ENCODE measurements at places on chromosomes 1 and 21.

DNA sequence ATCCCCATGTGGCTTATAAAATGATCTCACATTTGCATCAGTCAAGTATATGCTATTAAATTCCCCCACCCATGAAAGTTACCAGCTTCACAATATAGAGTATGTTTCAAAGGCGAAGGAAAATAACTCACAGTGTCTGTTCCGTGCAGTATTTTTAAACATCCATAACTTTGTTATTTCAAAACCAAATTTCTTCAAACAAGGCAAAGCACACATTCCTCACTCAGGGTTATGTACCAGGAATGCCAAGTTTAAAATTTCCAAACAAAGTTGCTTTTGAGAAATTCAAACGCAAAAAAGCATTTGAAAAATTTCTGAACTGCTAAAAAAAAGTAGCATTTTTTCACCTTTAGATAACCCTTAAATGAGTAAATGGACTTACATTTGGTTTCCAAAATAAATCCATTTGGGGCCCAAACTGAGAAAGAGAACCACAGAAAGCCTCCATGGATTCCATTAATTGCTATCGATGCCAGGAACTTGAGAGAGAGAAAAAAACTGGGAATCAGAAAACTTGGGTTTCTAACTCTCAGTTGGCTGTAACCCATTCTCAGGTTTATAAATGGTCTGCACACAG is 149.5 kb downstream of the SLC30A10 start:
- DNase-seq, result no peak

DNA sequence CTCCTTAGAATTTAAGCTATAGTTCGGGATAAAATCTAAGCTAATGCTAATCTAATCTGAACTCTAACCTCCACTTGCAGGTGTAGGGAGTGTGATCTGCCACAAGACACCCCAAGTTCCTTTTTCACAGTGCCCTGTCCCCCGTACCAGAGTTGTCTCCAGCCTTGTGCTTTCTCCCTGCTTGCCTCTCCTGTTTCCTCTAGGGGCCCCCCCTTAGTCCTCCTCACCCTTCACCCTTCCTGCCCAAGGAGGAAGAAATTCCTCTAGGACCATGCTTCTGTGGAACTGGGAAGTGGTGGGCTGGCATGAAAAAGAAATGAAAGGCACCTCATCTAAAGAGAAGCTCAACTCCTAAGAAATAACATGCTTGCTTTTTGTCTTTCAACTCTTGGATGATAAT is 50.2 kb upstream of the BCL9 start:
- DNase-seq, result no peak

DNA sequence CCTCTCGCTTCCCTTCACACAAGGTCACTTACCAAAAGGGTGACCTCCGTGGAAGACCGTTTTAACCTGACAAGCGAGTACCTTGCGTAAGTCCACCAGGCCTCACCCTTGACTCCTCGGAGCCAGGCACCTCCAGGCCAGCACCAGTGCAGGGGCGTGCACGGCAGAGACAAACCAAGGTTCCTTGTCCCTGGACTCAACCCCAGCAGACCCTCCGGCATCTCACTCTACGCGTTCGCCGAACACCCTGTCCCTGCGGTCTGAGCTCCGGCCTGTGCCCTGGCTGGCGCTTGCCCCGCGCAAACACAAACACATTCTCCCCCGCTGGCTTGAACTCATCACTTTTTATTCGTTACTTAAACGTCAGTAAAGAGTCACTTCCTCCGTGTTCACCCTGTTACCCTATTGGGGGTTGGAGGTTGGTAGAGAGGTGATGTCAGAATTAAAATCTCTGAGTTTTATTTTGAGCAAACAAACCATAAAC is 4.5 kb downstream of the TBX15 start:
- no peak for DNase-seq

- no peak for DNase-seq
These were observed 42.2 kb downstream of the RNF220 start for GRCh38 chr1:44447051-44447810.

DNA sequence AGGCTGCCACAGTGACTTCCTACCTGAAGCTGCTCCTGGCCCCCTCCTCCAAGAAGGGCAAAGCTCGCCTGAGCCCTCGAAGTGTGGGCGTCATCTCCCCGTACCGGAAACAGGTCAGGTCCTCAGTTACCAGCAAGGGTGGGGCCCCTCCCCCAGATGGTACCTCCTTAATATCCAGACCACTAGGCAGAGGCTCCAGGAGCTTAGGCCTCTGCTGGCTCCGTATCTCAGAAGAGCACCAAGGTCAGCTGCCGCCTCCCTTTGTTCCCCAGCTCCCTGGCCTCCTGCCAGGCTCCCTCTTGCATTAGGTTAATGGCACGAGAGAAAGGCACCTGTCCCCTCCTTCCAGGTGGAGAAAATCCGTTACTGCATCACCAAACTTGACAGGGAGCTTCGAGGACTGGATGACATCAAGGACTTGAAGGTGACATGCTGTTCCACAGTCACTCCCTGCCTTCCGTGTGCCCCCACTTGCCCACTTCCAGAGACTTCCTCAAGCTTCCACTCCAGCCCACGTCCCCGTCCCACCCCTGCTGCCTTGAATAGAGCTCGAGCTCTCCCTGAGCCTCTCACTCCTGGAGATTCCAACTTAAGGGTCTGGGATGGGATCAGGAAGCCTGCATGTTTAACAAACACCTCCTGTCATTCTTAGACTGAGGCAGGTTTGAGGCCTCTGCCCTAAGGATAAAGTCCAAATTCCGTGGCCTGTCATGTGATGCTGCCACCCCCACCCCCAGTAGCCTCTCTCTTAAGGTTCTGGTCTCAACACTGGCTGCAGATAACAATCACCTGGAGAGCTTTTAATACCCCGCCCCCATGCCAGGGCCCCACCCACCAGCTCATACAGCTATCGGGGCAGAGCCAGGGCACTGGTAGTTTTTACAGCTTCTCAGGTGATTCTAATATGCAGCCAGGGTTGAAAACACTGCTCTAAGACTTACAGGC is 8.3 kb downstream of the RHOC start:
- no peak for DNase-seq

DNA sequence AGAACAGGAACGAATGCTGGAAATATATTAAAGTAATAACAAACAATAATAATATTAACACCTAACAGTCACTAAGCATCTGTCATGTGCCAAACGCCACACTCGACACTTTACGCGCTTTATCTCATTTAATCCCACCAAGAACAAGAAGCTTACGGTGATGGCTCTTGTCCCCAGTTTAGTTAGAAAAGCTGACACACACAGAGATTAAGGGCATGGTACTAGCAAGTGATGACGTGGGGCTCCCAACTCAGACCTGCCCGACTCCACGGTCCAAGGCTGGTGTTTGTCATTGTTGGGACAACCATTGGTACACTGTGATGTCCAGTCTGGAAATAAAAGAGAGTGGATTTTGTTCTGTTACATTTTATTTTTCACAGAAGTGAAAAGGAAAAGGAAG is 41.1 kb upstream of the KIF26B start:
- no peak for DNase-seq

GRCh38 chr21:37337831-37338230 is 28.7 kb upstream of the DYRK1A start:
- no peak for DNase-seq

GRCh38 chr1:23745515-23745914 is 2.2 kb downstream of the ELOA start:
- no peak for DNase-seq

GRCh38 chr21:45816794-45817193 is 164.8 kb upstream of the COL6A1 start:
- DNase-seq, result no peak

GRCh38 chr1:156438278-156438987 is 62.1 kb downstream of the MEF2D start:
- DNase-seq, result no peak

- no peak for DNase-seq
These were observed 9.3 kb downstream of the ATP1A2 start for GRCh38 chr1:160124705-160125478.

DNA sequence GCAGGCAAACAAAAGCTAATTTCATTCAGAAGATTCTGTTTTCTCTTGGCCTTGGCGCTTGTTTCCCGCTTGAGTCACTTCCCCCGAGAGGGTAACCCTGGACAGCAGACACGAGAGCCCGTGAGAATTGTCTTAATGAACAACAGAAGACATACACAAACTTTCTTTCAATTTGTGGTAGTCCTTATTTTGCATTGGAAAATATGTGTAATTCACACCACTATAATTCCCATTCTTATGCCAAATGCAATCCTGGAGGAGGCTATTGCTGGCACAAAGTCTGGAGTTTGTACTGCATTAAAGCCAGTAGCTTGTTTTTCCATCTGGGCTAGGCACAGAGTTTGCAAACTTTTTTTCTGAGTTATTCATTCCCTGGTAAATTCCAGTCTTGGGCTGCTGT is 109.8 kb upstream of the IVNS1ABP start:
- DNase-seq, result no peak

DNA sequence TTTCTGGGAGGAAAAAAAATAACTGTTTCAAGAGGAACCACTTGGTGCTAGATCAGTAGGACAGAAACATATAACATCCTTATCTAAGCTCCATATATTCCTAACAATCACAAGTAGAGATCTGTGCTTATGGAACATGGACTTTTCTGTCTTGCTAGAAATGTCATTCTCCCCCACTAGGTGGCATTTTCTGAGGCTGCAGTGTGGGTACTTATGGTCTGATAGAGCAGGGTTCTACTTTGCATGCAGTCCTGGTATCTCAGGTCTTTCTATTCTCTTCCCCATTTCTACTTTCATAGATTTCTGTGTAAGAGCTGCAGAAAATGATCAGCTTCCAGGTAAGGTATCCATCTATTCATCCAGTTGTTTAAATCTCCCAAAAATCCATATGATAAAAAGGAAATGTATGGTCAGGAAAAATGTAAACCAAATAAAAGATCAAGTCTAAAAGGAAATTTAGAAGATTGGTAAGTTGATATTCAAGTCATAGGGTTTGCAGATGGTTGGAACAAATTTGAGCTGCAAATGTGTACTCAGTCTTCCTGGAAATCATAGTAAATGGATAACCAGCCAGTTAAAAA is 1.5 kb downstream of the ZNF684 start:
- DNase-seq, result peak; percentile 6

- DNase-seq, result no peak
These were observed 93.1 kb upstream of the HAO2 start for GRCh38 chr1:119275145-119276134.

DNA sequence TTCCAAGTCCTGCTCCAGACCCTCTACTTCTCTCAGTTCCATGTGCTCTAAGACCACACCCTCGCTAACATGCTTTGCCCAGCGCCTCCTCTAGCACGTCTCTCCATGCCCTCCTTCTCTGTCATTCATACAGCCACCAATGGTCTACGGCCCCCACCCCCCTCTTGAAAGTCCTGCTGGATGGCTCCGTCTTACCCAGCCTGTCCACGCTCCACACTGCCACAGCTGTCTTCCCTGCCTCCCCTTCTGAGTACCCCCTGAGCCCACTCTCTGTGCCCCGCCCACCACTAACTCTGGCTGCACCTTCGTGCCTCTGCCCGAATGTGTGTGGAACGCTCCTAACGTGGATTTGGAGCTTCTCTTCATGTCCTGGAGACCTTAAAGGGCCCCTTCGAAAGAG is 244.6 kb downstream of the TRABD2B start:
- DNase-seq, result no peak

DNA sequence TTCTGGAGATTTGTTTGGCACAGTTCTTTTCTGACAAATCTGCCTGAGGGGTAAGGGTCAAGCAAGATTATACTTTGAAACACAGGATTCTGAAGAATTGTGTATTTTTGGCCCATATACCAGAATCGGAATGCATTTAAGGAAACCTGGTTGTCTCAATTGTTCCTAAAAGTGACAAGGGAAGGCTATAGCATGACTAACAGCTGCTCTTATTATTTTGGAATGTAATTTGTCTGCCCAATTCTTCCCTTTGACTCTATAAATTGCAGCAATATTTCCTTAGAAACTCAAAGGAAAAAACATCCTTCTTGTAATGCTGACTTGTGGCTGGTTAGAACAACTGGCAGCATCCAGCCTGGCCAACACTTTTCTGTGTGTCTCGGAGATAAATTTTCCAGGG is 15.8 kb upstream of the VCAM1 start:
- DNase-seq, result no peak

DNA sequence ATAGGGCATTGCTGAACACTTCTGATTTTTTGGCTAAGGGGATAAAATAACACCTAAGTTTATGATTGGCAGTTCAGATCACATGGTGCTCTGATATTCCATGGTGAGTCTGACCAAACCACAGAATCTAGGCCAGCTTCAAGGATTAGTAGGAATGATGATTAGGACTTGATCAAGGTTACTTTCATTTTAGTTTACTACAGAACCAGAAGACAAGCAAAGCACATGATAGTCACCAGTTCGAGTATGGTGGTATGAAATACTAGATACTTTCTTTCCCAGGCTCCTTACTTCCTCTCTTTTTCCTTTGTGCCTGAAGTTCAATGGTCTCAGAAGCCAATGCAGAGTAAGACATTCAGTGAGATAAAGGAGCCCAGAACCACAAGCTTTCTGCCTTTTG is 26.6 kb downstream of the S100A10 start:
- DNase-seq, result no peak

- DNase-seq, result no peak
These were observed 91.9 kb upstream of the IGSF21 start for GRCh38 chr1:18015719-18016118.

GRCh38 chr1:186326009-186326408 is 49.0 kb downstream of the TPR start:
- DNase-seq, result no peak

GRCh38 chr1:26317612-26318337 is at the start of gene CD52:
CD52 (plus strand) TSS chr1:26317958; CDS start chr1:26318018, 60 bp downstream.
- no peak for DNase-seq

- DNase-seq, result no peak
These were observed 1.3 kb downstream of the RNF2 start for GRCh38 chr1:185046668-185047067.

DNA sequence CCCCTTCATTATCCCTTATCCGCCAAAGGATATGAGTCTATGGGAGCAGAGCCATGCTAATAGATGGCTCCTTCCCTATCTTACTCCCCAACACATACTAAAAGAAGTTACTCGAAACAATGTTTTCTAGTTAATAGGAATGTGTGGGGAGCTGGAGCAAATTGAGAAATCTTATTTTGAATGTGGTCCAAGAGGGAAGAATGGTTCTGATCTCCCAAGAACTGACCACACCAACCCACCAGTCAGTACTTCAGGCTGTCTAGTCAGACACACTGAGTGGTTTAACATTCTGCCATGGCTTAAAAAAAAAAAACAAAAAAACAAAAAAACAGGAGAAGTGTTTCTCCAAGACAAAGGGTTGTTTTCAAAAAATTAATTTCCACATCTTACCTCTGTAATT is 31.5 kb upstream of the DNASE2B start:
- DNase-seq, result no peak

DNA sequence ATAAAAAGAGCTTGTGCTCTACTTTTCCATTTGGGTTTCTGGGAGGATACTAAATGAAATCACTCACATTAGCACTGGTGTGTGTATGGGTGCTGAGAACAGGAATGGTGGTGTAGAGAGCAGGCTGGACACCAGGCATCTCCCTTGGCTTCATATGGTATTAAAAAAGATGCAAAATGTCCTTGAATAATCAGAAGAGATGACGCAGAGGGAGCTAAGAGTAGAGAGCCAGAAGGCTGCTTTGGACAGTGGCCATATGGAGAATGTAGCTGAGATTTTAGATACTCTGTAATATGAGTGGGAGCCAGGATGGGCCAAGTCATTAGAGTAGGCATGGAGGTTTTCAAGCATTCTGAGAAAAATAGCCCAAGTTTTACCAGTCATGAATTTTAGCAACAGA is 112.3 kb upstream of the ZRANB2 start:
- DNase-seq, result no peak

GRCh38 chr1:224591326-224591725 is 24.8 kb upstream of the CNIH3 start:
- no peak for DNase-seq

GRCh38 chr1:16967095-16967575 is 13.3 kb downstream of the MFAP2 start:
- no peak for DNase-seq

GRCh38 chr1:39508857-39509305 is 17.4 kb downstream of the BMP8A start:
- DNase-seq, result no peak

All from right kidney (tissue), 9 donors.